Uterus (tissue), 4 donors: ENCODE measurements at places on chromosomes 5 and 9.
A peak's percentile ranks its signal among the peaks of the same experiment; 100 is the strongest.

DNA sequence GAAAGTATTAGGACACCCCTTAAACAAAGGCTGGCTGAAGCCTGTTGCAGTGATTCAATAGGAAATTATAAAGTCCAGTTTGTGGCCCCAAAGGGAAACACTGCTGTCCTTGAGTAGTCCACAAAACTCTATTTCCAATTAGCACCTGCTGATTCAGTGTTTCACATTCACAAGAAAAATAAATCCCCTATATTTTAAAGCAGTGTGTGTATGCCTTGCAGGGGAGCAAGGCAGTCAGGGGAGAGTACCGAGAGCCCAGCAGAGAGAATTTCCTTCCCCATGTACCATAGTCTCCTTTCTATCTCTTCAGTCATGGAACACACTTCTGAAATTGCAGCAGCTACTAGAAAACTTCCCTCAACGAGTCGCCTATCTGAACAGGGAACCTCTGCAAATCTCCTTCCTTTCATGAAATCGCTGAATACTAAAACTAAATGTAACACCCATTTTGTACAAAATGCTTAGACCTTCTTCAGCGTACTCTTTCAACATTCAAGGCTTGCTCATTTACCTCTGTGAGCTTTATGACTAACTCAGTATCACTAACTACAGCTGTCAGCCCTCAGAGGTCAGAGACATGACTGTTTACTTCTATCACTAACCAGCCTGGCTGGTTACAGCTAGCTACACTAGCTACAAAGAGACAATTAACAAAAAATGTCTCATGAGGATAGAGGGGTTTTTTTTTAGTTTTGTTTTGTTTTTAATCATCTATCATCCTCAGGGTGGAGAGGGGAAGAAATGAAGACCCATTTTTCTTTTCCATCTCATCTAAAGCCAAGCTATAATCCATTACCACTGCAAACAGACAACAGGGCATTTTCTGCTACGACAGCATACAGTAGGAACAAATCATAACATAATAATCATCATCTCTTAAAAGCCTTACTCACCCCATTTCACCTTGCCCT is 188.7 kb downstream of the EBF1 start:
- H3K27ac ChIP-seq, result no peak overlapping the region
- H3K4me1 ChIP-seq, result no peaks in the 10 kb centered on the region
- no peak overlapping the region for H3K4me3 ChIP-seq

DNA sequence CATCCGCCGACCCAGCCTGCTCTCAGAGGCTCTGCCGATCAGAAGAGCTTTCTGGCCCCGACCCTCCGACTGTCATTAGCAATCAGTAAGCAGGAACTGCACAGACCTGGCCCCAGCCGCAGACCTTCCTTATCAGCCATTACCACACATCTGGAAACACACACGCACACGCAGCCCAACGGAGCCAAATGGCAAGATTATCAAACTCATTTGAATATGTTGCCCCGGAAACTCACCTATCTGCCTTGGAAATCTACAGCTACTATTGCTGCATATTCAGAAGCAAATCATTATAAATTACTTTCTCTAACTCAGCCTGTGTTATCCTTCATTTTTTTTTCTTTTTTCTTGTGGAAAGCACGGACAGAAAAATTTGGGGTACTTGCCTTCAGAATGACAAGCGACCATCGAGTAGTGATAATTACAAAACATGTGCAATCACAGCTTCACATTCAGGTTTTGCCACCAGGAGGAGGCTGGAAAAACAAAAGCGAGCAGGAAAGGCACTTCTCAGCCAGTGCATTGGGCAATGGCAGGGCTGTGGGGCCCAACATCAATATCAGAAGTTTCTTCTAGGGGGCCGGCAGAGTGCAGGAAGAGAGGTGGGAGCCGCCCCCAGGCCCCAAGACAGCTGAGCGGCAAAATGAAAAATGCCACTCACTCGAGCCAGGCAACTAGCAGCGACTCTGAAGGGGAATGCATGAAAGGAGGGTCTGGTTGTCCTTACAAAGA is 122.3 kb downstream of the VAV2 start:
- no peaks in the 10 kb centered on the region for H3K36me3 ChIP-seq
- H3K27ac ChIP-seq, result no peak overlapping the region
- no peaks in the 10 kb centered on the region for H3K4me1 ChIP-seq
- no peak overlapping the region for H3K4me3 ChIP-seq

DNA sequence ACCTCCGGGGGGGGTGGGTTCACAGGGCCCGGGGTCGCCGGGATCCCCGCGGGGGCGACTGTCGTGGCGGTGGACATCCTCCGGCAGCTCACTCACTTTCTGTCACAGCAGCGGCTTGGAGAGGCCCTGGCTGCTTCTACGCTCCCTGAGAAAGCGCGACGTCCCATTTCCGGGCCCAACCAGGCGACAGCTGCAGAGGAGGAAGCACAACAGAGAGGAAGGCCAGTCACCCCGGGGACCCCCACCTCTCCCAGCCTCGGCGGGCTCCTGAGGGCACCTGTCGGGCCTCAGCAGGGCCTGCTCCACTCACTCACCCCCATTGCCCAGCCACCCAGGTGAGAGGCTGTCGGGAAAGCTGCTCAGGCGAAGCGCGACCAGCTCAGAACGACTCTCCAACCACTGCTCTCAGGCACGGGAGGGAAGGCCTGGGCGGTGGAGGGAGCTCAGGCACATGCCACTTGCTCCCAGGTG is 14.4 kb downstream of the BRD3 start:
- no peaks in the 10 kb centered on the region for H3K27me3 ChIP-seq
- no peak for DNase-seq

GRCh38 chr5:132232465-132232864 is 4.8 kb upstream of the P4HA2 start:
- no peak overlapping the region for H3K27ac ChIP-seq
- H3K4me1 ChIP-seq, result no peaks in the 10 kb centered on the region

DNA sequence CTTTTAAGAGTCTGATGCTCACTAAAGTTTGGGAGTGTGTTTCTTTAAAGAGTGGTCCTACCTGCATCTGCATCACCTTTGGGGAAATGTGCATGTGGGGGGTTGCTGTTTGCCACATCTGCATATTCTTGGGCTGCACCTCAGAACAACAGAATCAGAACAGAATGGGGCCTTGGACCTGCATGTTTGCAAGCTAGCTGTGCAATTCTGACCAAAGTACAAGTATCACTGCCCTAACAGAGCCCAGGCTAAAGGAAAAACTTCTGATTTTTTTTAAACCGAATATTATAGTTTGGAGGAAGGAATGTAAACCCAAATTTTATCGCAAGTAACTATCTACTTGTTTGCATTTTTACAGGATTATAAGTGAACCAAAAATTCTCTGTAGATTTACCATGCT is 34.2 kb upstream of the PRLR start:
- no peaks in the 10 kb centered on the region for H3K4me1 ChIP-seq
- H3K27ac ChIP-seq, result no peak overlapping the region
- no peak overlapping the region for H3K4me3 ChIP-seq
- no peaks in the 10 kb centered on the region for H3K36me3 ChIP-seq
- DNase-seq, result no peak

DNA sequence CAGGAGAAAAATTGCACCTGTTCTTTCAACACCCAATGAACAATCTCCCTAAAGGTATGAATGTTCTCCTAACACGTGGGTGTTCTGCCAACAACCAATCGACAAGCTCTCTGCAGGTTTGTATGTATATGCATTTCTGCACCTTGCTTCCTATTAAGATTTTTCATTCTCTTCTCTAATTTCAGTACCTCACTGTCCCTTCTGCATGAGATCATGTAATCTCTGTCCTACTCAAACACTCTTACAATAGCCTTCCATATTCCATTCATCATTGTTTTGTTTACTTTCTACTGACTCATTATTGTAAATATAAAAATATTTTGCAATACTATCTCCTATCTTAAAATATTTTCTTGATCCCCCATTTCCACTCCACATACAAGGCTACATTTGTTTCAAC is 382.0 kb downstream of the CDH12 start:
- no peak overlapping the region for H3K27ac ChIP-seq
- no peaks in the 10 kb centered on the region for H3K27me3 ChIP-seq
- H3K36me3 ChIP-seq, result no peaks in the 10 kb centered on the region
- no peaks in the 10 kb centered on the region for H3K4me1 ChIP-seq
- DNase-seq, result no peak

GRCh38 chr9:131277910-131278701 is 1.8 kb upstream of the FAM78A start:
- DNase-seq, result peak; percentile 80
- no peak overlapping the region for H3K27ac ChIP-seq
- peaks cover 14% of the 10 kb centered on the region for H3K4me1 ChIP-seq
- H3K27me3 ChIP-seq, result no peaks in the 10 kb centered on the region

DNA sequence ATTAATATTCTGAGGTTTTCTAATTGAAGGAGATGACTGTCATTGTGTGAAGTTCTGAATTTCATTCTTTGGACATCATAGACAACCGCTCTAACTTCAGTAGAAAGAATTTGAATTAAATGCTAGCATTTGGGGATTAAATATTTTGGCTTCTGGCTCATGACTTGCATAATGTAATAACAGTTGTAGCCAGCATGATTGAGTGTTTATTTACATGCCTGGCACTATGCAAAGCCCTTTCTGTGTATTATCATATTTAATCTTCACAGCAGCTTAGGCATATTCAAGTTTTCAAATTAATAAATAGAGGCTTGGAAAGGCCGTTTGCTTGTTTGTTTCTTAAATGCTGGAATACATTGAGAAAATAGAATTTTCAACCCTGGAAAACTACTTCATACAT is 19.6 kb upstream of the HTR1A start:
- no peak overlapping the region for H3K4me3 ChIP-seq
- H3K4me1 ChIP-seq, result no peaks in the 10 kb centered on the region
- no peak overlapping the region for H3K27ac ChIP-seq

- H3K27me3 ChIP-seq, result no peaks in the 10 kb centered on the region
- no peak for DNase-seq
- H3K4me1 ChIP-seq, result no peaks in the 10 kb centered on the region
- H3K27ac ChIP-seq, result no peak overlapping the region
- H3K4me3 ChIP-seq, result no peak overlapping the region
These were observed 191.8 kb downstream of the PRR16 start for GRCh38 chr5:120655828-120656435.

GRCh38 chr5:110338341-110339083 is 388.0 kb downstream of the TMEM232 start:
- H3K27me3 ChIP-seq, result no peaks in the 10 kb centered on the region
- H3K4me1 ChIP-seq, result peaks cover 5% of the 10 kb centered on the region
- H3K36me3 ChIP-seq, result no peaks in the 10 kb centered on the region
- H3K27ac ChIP-seq, result no peak overlapping the region
- no peak overlapping the region for H3K4me3 ChIP-seq

DNA sequence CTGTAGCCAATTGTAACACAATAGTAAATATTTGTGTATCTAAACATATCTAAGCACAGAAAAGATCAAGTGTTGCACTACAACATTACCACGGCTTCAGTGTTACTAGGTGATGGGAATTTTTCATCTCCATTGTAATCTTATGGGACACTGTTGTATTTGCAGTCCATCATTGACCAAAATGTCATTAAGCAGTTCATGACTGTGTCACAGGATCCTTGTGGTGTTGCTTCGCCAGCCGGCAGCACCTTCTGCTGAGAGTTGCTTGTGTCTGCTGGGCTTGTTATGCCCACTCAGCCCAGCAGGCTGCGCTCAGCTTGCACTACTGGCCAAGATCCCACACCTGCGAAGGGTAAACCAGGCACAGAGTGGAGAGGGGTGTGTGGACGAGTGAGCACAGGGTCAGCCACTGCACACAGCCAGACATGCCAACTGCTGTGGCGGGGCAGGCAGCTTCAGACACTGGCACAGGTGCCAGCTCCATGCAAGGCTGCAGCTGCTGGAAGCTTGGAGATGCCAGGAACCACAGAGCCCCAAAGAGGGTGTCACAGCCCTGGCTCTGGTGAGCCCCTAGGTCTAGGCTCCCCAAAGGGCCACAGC is 273.7 kb downstream of the CETN3 start:
- peak overlapping the region; percentile 70 for H3K27ac ChIP-seq
- H3K36me3 ChIP-seq, result no peaks in the 10 kb centered on the region
- no peak for DNase-seq
- no peaks in the 10 kb centered on the region for H3K4me1 ChIP-seq
- no peak overlapping the region for H3K4me3 ChIP-seq
- H3K27me3 ChIP-seq, result no peaks in the 10 kb centered on the region

DNA sequence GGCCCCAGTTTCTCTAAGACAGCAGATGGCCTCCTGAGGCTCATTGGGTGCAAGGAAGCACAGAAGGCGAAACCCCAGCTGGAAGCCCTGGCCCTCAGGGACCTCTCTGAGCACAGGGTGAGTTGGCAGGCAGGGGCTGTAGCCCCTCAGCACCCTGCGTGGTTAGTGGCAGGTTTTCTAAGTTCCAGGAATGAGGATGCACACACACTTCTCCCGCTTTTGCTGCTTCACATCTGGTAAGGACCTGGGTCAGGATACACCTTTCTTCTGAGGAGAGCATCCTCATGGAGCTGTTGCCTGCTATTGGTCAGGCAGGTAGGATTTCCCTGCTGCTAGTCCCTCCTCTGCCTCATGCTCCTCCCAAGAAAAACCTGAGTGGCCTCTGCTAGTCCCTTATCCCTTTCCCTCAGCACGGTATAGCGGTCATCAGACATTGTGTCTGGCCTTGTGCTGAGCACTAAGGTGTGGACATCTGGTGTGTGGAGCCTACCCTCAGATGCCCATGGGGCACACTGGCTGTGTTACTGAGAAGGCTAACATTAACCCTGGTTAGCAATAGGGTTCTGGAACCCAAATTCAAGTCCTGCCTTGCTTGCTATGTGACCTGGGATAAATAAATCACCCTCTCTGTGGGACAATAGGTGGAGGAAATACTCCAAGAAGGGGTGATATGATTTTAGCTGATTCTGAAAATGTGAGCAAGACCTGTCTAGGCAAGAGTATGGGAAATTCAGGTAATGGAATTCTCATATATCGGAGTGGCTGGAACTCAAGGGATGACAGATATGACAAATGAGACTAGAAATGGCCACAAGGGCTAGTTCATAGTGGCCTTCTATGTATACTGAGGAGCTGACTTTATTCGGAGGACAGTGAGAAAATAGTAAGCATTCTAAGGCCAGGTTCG is 1.6 kb downstream of the SLC22A4 start:
- DNase-seq, result no peak
- peak overlapping the region; percentile 100 for H3K27ac ChIP-seq
- H3K27me3 ChIP-seq, result no peaks in the 10 kb centered on the region

DNA sequence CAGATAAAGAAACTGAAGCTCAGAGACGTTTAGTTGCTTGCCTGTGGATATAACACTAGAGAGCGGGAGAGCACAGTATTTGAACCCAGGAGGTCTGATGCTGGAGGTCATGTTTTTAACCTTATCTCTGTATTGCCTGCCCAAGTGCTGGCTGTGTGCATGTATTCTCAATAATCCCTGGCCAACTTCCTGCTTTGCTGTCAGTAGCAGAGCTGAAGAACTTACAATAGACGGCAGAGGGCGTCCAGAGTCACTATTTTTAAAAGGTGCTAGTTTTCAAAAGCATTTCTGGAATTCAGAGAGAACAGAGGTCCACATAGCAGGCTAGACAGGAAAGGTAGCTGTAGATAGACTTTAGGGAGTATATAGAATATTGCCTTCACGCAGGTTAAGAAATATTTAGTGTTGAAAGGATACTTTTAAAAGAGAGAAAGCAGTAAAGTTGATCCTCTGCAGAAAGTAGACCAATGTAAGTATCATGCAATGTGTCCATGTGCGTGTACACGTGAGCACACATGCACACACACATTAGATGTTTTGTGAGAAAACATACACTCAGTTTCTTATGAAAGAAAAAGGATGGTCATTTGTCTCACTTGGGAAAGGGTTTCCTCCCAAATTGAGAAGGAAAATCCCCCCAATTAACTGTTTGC is 46.3 kb downstream of the PTCD2 start:
- peak overlapping the region; percentile 59 for H3K27ac ChIP-seq
- no peaks in the 10 kb centered on the region for H3K27me3 ChIP-seq
- DNase-seq, result peak; percentile 81
- H3K4me3 ChIP-seq, result no peak overlapping the region
